ENCODE measurements at places on chromosomes 4 and X. TPM values are rescaled to one million over a fixed set of nuclear protein-coding genes. Genes with fewer than 3 reads are reported as not detected.

- DNase-seq: no peak
Measured at GRCh38 chrX:17768997-17769396, 31.7 kb downstream of the SCML1 start.

GRCh38 chrX:65706041-65706828 is 38.8 kb downstream of the MSN start:
- peak; percentile 80 for DNase-seq

DNA sequence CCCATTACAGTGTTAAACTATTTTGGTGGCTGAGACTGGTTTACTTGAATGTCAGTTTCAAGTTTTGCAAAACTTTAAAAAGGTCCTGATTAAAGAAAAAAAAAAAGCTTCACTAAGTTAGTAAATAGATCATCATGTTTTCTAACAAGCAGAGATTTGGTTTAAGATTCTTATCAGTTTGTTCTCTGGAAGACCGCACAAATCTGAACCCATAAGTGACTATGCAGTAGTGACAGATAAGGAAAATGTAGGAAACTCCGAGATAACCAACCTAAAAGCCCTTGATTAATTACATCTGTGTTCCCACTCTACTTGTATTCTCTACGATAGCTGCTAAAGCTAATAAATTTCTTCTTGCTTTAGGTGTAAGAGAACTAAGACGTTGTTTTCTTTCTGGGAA is 1799.8 kb upstream of the ADGRL3 start:
- DNase-seq: no peak

GRCh38 chrX:24694825-24695224 is 1.1 kb downstream of the POLA1 start:
- DNase-seq: no peak

GRCh38 chr4:17921451-17921850 is 100.1 kb downstream of the LCORL start:
- DNase-seq: no peak

DNA sequence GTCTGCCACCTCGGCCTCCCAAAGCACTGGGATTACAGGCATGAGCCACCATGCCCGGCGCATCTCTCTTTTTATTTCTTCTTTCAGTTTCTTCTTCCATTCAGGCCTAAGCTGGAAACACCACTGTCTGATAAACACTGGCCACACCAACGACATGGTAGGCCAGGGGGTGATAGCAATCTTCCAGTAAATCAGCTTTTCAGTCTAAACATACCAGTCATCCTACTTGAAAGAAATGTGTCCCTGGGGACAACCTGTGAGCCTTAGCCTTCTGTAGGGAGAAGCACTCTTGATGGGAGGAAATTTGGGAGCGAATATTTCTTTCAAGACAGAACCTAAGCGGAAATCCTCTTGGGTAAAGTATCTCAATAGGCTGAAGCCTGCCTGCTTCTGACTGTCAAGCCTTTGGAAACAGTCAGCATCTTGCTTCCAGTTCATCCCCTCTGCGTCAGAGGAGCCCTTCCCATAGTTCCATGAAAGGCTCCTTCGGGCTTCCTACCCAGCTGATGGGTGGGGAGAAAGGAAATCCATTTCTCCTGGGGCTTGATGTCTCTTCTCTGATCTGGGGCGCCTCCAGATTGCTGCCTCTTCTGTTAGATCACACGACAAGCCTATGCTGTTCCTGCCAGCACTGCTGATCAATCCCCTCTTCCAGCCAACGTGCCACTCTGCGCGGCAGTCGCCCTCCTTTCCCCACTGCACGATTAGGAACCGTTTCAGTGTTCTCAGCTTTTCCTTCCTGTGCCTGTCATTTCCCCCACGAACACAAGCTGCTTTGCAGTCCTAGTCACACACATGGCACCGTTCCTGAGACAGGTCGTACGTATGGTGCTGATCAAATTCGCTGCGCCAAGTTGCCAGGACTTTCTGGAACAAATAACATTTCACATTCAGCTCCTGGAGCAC is 49.5 kb upstream of the CBR4 start:
- DNase-seq: no peak

- no peak for DNase-seq
Measured at GRCh38 chrX:68835468-68835867, 6.6 kb downstream of the EFNB1 start.

GRCh38 chr4:129897111-129897510 is 801.2 kb downstream of the C4orf33 start:
- no peak for DNase-seq

DNA sequence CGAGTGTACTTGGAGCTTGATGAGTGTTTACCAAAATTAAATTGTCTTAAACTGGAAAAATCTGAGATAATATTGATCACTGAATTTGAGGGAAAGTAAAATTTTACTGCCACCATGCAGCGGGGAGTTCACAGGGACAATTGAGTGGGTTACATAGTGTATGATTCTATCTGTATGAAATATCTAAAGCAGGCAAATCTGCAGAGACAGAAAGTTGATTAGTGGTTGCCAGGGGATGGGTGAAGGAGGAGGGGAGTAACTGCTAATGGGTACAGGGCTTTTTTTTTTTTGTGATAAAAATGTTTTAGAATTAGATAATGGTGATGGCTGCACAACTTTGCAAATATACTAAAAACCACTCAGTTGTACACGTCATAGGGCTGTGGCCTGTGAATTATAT is 35.4 kb upstream of the PDLIM3 start:
- no peak for DNase-seq

Gene LDB2
- polyA plus RNA-seq: 65.2 TPM

Gene RTL9
- 0.18 TPM for polyA plus RNA-seq

Data from fibroblast of lung (primary cell).